ENCODE measurements at places on chromosomes 11 and 22.

GRCh38 chr11:73340164-73340563 lies 32.1 kb downstream of the ARHGEF17 start:
- DNase-seq = no peak

- no peak for DNase-seq
Observed at GRCh38 chr22:30127749-30128166, 47.5 kb downstream of the HORMAD2 start.

DNA sequence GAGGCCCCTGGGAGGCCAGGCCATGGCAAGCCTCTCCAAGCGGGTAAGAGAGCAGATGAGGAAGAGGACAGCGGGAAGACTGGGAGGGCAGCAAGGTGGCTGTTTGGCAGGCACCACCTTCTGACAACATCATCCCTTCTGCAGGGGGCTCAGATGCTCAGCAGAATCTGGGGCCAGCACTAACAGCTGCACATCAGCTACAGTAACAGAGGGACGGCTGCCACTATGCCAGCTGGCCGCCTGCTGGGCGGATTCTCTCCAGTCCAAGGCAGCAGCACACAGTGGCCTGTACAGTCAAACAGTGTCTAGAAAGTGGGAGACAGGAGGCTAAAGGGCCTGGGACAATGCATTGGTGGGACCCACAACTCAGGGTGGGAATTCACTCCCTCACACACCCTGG lies 10.7 kb upstream of the TXN2 start:
- no peak for DNase-seq

- no peak for DNase-seq
Observed at GRCh38 chr11:17314904-17315426, 36.6 kb upstream of the NCR3LG1 start.

GRCh38 chr11:110098645-110099044 lies 5.5 kb downstream of the ZC3H12C start:
- DNase-seq = no peak

DNA sequence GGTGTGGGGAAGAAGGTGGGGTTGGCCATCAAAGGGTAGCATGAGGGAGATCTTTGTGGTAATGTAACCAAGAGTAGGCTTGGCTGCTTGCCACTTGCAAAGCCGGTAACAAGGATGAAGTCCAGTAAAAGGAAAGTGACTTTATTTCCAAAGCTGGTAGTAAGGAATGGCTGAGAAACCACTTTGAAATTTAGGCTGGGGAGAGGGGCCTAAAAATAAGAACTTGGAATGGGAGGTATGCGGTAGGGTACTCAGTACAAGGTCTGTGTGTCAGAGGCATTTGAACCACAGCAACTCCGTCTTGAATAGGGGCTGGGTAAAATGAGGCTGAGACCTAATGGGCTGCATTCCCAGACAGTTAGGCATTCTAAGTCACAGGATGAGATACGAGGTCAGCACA lies 216.0 kb upstream of the ISX start:
- no peak for DNase-seq

DNA sequence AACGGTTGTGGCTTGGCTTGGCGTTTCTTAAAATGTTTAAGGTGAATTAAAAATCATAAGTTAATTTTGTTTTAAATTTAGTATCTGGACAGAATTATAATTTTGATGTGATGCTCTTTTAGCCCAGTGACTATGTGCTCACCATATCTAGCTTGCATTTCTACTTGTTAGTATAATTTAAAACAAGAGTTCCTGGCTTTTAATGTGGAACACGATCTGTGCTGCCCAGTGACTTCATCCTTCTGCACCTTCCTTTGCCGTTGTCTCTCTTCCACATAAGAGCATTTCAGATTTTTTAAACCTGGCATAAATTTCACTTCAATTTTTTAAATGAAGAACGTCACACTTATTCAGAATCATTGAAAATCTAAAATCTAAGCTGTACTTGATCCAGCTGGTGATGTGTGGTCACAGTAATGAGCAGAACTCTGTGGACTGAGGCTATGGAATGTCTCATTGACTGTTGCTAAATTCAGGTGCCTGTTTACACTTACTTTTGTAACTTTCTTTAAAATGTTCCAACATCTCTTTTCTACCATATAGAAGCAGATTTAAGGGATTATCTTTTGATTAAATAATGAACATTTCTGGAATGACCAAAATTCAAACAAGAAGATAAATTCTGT lies 75.4 kb upstream of the ADSL start:
- no peak for DNase-seq

GRCh38 chr11:66080055-66080817 lies 10.2 kb downstream of the PACS1 start:
- DNase-seq = peak; percentile 13

- no peak for DNase-seq
Observed at GRCh38 chr11:7306900-7307299, 55.2 kb downstream of the SYT9 start.

DNA sequence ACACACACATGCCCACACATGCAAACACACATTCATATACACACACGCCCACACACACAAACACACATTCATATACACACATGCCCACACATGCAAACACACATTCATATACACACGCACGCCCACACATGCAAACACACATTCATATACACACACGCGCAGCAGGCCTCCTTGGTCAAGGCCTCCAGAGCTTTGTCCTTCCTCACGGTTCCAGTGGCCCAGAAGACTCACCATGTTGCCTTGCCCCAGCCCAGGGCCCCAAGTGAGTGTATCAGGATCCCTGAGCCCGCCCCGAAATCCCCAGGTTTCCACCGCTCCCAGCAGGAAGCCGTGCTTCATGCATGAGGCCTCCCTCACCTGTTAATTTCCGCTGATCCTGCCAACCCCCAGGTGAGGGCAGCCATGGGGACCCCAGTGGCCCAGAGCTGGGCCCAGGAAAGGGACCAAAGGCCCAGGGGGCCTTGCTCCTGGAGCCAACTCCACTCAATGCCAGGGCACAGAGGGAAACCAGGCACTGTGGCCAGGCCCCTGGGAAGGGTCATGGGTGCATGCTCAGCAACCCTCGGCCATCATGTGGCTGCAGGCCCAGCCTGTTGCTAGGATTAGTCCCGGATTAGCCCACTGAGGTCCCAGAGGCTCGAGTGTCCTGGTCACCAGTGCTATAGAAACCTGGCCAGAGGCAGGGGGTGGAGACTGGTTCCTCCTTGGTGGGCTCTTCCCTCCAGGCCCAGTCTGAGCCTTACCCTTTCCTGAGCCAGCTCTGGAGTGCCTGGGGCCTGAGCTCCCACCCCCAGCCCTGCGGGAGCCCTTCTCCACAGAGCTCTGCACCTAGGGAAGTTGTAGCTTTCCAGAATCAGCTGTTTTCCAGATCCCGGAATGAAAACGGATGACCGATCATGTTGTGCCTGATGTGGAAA lies 34.4 kb downstream of the IGF2 start:
- no peak for DNase-seq

DNA sequence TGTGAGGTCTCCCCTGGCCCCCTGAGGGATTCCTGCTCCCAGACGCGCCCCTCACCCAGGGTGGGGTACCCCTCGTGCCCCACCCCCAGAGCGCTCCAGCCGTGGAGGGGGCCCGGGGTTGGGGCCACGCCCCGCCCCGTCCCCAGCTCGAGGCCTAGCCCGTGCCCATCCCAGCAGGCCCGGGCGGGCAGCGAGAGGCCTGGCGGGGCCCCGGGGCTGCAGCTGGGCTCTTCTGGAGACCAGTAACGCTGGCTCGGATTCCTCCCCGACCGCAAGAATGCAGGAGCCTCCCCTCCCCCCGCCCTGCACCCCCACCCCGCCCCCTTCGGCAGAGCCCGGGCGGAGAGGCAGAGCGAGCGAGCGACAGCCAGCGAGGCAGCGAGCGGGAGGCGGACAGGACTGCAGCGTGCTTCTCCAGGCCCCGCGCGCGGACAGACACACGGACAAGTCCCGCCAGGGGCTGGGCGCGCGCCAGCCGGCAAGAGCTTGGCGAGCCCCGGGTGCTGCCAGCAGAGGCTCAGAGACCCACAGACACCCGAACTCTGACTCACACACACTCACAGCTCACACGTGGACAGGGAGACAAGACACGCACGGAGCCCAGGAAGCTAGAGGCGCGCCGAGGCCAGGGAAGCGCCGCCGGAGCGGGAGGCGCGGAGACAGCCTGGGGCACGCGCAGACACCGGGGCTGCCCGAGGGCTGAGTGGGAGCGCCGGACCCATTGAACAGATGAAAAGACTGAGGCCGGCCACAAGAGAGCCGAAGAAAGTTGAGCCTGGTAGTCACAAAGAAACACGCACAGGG lies 15.2 kb downstream of the BCL9L start:
- DNase-seq = no peak

- peak; percentile 80 for DNase-seq
Observed at GRCh38 chr11:112289588-112290492, 29.2 kb upstream of the PLET1 start.

DNA sequence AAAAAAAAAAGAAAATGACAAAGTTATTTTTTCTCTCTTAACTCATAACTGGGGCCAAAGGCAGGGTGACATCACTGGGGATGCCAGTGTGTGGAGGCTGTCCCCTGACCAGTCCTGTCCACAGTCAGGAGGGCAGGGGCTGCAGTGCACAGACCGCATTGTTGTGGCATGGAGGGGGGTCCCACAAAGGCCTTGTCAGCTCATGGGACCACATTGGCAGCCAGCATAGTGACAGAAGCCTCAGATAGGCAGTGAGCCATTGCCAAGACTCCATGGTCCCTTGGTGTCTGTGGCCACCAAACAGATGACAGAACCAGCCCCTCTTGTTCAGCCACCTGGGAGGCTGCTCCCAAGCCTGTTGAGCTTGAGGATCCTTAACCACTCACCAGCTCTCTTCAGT lies 4.1 kb downstream of the TMEM80 start:
- DNase-seq = no peak
